ENCODE measurements at places on chromosomes 12 and 14.
A peak's percentile ranks its signal among the peaks of the same experiment; 100 is the strongest.

DNA sequence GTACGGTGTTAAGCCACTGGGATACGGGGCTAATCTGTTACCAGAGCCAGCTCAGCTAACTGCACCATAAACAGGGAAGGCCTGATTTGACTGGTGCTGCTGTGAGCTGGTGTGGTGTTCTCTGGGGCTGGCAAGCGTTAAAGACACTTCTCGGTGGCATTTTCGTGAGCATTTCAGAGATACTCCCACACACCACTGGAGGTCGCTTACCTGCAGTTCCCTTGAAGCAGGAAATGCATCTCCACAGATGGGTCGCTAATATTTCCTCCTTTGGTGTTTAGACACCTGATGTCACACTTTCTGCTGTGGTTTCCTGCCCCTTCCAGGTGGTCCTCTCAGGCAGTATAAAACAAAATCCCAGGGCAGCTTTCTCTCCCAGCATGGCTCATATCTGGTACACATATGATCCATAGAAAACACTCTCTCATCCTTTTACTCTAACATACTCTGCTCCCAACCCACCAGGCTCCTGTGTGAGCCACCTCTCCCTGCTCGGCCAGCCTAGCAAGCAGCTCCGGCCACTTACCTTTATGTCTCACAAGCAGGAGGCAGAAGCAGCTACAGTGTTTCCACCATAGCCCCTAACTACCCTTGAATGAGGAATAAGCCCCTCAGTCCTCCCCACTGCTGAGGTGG, 129.9 kb upstream of the GRIN2B start:
- DNase-seq, result no peak

DNA sequence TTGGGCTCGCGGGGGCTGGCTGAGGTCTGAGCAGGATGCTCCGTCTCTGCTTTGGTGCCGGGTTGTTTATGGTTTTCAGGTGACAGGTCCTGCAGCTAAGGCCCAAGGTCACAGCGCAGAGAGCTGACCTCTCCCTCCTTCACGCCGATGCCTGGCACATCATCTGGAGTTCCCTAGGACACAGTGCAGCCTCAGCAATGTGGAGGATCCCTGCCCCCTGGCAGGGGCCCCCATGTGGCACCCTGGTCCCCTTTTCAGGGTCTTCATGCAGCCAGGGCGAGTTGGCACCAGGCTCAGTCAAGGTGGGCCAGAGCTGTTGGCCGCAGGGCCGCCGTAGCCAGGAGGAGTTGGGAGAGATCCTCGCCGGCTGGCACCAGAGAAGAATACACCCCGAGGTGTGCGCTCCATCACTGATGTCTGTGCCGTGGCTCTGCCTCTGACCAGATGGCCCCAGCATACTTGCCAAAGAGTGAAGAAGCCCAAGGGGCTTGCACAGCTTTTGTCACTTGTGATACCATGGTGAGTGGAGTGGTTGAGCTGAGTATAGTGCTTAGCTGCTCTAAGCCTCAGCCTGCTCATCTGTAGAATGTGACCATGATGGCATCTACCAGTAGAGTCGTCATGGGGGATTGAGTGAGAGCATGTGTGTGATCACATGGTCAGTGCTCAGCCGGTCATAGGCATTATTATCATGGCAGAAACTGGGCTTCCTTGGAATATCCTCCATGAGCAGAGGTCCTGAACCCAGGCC, 11.0 kb downstream of the TPCN1 start:
- no peak for DNase-seq

DNA sequence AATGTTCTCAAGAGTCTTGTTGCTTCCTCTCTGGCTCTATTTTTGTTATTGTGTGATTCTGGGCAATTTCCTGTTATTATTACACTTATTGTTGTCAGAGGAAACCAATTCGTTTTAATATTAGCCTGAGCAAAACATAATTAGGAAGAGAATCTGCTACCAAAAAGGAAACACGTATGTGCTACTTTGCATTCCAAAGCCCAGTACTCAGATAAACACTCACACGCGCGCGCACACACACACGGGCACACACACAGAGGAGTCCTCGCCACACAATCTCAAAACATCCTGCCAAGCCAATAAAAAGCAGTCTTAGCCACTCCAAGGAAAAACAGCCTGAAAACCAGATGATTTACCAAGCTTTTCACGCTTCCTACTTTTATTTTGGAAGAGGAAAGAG, 400.7 kb downstream of the NUAK1 start:
- DNase-seq, result no peak

GRCh38 chr12:111451649-111452129, 46.0 kb downstream of the SH2B3 start:
- DNase-seq, result peak; percentile 51

- DNase-seq, result no peak
Observed at GRCh38 chr12:132998741-132999140, 12.6 kb downstream of the ZNF26 start.

DNA sequence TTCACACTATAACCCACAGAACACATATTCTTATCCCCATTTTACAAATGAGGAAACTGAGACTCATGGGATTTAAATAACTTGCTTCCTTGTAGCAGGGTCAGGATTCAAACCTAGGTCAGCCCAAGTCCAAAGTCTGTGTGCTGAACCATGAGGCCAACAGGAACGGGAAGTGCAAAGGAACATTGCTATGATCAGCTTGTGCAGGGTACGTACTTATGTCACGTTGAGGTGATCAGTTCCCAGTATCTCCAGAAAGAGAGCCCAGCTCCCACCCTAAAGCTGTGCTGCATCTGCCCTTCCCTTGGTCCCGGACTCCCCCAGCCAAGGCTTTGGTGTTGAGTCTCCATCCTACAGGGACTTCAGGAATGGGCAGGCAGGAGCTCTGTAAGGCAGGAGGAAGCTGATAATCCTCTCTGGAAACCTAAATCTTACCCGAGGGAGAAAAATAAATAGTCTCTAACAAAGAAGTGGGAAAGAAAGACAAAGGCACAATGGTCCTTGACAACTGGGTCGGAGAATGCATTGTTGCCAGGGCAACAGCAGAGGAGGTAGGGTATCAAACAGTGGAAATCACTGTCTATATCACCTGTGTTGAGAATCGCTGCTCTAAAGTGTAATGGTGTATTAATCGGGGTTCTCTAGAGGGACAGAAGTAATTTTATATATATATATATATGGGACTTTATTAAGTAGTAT, 82.5 kb upstream of the FICD start:
- DNase-seq, result no peak

DNA sequence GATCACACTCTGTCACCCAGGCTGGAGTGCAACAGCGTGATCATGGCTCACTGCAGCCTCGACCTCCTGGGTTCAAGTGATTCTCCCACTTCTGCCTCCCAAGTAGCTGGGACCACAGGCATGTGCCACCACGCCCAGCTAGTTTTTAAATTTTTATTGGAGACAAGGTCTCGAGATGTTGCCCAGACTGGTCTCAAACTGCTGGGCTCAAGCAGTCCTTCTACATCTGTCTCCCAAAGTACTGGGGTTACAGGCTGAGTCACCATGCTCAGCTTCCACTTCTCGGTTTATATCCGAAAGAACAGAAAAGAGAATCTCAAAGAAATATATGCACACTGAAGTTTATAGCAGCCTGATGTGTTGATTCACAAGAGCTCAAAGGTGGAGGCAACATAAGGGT, 107.5 kb downstream of the SCARB1 start:
- DNase-seq, result no peak

DNA sequence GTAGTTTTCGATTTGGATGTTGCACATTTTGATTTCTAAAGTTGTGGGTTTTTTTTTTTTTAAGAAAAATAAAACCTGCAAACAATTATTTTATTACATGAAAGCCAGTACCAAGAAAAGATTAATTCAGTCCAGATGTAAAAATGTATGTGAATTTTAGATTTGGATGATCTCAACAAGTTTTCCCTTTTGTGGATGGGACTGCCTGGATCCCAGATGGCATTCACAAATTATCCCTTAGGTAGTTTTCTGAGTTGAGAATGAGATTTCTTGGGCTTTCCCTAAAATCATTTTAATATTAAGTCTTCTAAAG, 2.8 kb downstream of the FRMD6 start:
- DNase-seq, result no peak

GRCh38 chr14:74852922-74853530, 22.9 kb downstream of the PROX2 start:
- DNase-seq, result no peak

DNA sequence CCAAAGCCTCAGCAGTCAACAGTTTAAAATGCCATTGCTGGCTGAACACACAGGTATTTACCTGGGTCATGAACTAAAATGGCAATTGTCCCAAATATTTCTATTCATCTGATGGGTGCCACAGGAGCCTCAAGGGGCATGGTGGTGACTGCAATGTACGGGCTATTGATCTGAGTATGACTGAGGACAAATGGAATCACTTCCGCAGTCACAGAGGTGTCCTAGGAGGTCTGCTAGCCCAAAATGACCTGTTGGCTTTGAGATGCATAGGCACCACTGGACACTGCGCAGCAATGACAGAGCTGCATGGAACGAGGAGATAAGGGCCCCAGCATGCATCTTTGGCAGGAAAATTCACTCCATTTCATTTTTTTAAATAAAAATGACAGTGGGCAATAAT, 474.1 kb upstream of the SOX5 start:
- no peak for DNase-seq

DNA sequence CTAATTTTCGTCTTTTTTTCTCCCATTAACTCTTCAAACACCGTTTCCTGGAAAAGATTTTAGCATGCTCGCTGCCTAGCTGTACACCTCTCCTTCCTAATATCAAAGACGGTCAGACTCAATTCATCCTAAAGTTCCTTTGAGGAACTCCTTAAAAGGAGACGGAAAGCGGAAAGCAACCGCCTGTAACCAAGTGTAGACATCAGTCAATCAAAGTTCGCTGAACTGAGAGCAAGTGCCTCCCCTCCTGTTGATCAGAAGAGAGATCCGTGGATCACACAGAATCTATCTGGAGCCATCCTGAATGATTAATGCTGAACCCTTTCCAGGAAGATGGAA, 412 bp upstream of the TEP1 start:
- no peak for DNase-seq

- no peak for DNase-seq
Observed at GRCh38 chr14:76541594-76542219, 165.8 kb downstream of the ESRRB start.

GRCh38 chr14:71597955-71598660, 334.1 kb upstream of the RGS6 start:
- no peak for DNase-seq

GRCh38 chr14:20631023-20631879, 10.2 kb downstream of the OR6S1 start:
- peak; percentile 49 for DNase-seq

DNA sequence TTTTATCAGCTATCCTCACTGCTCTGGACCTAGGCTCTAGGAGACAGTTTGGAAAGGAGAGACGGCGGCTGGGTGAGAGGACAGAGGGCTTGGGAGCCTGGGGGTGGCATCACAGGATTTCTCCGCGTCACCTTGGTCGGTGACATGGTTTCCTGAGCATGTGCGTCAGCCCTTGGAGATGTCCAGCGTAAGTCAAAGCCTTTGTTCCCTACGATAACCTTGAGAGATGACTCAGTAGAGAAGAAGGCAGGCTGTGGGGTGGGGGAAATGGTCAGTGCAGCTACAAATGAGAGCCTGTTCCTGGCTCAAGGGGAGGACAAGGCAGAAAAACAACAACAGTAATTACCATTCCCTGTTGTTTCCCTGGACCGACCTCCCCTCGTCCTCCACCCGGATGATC, 90.2 kb upstream of the TBX3 start:
- DNase-seq, result no peak

- DNase-seq, result no peak
Observed at GRCh38 chr12:93403988-93404803, 26.5 kb downstream of the NUDT4 start.

GRCh38 chr12:4956054-4956453, 46.3 kb downstream of the KCNA1 start:
- no peak for DNase-seq

DNA sequence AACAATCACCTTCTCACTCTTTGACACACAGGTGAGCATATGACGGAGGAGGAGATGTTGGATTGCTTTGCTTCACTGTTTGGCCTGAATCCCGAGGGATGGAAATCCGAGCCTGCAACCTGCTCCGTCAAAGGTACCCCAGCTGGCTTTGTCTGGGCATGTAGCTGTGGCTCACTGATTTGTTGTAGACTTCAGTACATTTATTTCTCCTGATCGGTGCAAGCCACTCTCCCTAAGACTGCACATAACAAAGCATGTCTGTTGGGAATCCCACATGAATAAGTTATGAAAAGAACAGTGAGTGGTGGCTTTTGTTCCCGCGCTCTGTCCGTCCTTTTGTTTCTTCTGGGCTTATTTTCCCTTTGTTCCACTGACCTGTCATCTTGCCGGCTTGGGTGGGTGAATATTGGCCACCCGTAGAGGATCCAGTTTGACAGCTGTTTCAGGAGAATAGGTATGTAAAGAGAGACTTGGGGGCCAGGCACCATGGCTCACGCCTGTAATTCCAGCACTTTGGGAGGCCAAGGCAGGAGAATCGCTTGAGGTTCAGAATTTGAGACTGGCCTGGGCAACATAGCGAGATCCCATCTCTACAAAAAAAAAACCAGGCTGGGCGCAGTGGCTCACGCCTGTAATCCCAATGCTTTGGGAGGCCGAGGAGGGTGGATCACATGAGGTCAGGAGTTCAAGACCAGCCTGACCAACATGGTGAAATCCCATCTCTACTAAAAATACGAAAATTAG, 20.0 kb upstream of the BCL7A start:
- DNase-seq, result no peak

- no peak for DNase-seq
Observed at GRCh38 chr12:91001306-91001705, 3.5 kb downstream of the EPYC start.

- no peak for DNase-seq
Observed at GRCh38 chr14:67068251-67068650, 121.0 kb upstream of the GARIN2 start.

DNA sequence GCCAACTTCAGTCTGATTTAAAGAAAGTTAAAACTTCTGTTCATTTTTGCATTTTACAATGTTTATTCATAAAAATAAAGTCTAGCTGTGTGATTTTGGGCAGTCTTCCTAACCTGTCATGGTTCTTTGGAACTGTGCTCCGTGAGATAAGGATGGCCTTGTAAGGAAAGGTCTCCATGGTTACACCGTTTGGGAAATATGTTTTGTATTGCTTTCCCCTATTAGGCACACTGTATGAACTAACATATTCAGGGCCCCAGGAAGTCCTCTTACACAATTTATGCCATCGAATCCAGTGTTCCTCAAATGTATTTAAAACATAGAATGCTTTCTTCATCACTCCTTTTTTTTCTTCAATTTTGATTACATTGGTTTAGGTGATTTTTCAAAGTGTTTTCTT, 54.5 kb downstream of the APAF1 start:
- DNase-seq, result no peak

GRCh38 chr12:60266381-60266852, 670.6 kb downstream of the SLC16A7 start:
- no peak for DNase-seq

DNA sequence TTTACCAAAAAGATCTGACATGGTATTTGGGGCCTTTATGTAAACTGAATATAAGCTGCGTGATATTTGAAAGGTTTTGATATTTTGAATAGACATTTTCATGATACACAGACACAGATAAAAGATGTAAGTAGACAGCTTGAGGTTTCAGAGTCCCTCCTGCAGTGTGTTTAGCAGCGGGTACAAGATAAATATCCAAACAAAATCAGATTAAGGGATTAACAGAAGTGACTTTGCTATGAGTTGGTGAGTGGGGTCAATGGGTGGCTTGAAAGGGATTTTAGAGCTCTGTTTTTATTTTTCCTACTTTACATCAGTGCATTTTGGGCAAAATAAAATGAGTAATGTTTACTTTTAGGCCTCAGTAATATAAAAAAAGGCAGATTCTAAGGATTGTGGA, 84.1 kb downstream of the IGF1 start:
- DNase-seq, result no peak

Data from stimulated activated naive CD4-positive, alpha-beta T cell (primary cell).